Astrocyte (in vitro differentiated cells and primary cell): ENCODE measurements at places on chromosomes 6 and 20. TPM values are rescaled to one million over a fixed set of nuclear protein-coding genes. Genes with fewer than 3 reads are reported as not detected.

GRCh38 chr6:141653590-141653989 lies 479.1 kb upstream of the GJE1 start:
- no peak overlapping the region for H3K4me3 ChIP-seq
- H3K27me3 ChIP-seq: no peaks in the 10 kb centered on the region
- DNase-seq: no peak
- no peak overlapping the region for H3K27ac ChIP-seq
- H3K36me3 ChIP-seq: no peaks in the 10 kb centered on the region
- H3K4me1 ChIP-seq: no peaks in the 10 kb centered on the region

GRCh38 chr6:24193364-24193763 lies 67.3 kb downstream of the NRSN1 start:
- no peak overlapping the region for H3K27ac ChIP-seq

DNA sequence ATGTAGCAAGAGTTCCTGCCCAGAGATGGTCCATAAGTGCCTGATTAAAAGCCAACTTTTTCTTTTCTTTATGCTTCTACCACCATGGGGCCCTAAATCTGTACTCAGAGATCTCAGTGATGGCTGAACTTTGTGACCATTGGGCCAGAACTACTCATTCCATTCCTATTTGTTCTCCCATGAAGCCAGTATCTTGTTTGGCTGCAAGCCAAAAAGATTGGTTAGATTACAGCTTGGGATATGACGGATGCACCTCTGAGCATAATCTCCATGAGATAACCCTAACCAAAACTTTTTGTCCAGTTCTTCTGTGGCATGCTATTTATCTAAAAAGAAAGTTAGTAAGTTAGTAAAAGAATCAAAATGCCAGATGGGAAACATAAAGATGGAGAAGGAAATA lies 72.2 kb downstream of the PLCB4 start:
- no peak overlapping the region for H3K27ac ChIP-seq
- no peaks in the 10 kb centered on the region for H3K4me1 ChIP-seq
- H3K36me3 ChIP-seq: no peaks in the 10 kb centered on the region
- no peaks in the 10 kb centered on the region for H3K27me3 ChIP-seq
- no peak overlapping the region for H3K4me3 ChIP-seq
- peak; percentile 2 for DNase-seq

DNA sequence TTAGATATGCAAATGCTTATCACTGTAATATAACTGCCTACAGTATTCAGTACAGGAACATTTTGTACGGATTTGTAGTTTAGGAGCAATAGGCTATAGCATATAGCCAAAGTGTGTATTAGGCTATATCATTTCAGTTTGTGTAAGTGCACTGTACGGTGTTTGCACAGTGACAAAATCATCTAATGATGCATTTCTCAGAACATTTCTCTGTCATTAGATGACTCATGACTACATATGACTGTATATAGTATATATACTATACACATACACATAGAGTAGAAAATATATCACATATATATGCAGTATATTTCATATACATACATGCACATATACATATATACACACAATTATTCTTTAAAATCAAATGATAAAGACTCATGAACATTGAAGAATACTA lies 158.4 kb downstream of the PTCHD4 start:
- DNase-seq: no peak
- H3K36me3 ChIP-seq: no peaks in the 10 kb centered on the region
- no peak overlapping the region for H3K4me3 ChIP-seq
- H3K27me3 ChIP-seq: no peaks in the 10 kb centered on the region

DNA sequence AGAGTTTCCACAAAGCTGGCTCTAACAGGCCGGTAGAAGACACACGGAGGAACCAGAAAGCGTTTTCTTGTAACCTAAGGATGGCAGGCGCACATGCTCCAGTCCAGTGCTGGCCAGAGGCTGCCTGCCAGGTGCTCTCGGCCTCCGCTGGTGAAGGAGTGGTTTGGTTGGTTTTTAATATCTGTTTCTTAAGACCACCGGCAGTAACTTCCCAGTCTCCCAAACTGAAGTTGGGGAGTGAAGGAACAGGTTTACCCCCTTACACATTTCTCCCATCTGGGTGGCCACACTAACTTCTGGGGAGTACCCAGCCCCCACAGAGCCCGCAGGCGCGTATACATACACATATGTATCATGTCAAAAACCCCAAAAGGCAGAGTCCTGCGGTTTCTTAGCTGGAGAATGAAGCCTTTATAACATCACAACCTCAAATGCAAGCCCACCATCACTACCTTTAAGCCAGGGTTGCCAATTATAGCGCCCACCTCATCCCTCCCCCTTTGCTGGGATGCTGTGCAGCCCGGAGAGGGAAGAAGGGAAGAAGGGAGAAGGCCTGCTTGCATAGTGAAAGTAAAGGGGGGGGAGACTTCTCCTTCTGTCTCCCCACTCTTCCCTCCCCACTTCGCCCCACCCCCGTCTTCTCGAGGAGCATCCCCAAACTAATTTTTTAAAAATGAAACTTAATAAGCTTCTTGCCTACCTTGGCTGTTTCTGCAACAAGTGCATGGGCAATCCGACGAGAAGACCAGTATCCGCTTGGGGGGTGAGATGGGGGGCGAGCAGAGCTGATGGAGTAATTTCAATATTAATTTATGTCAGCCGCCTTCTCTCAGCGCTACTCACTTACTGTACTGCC lies 1.0 kb downstream of the TRERF1 start:
- H3K27ac ChIP-seq: peak overlapping the region; percentile 85
- H3K27me3 ChIP-seq: no peaks in the 10 kb centered on the region
- H3K36me3 ChIP-seq: no peaks in the 10 kb centered on the region

- H3K36me3 ChIP-seq: no peaks in the 10 kb centered on the region
- no peaks in the 10 kb centered on the region for H3K27me3 ChIP-seq
- H3K27ac ChIP-seq: no peak overlapping the region
- peaks cover 8% of the 10 kb centered on the region for H3K4me1 ChIP-seq
- no peak for DNase-seq
- H3K4me3 ChIP-seq: no peak overlapping the region
Measured at GRCh38 chr6:106117579-106117978, 31.4 kb downstream of the PRDM1 start.

SLC22A2 gene
- total RNA-seq: not detected in 2 replicates

EPHA7 gene
- 0.55 and 0.82 TPM in 2 replicates for total RNA-seq

- H3K27ac ChIP-seq: no peak overlapping the region
- H3K27me3 ChIP-seq: no peaks in the 10 kb centered on the region
- H3K36me3 ChIP-seq: no peaks in the 10 kb centered on the region
- no peak for DNase-seq
Measured at GRCh38 chr20:22523499-22524392, 60.6 kb downstream of the FOXA2 start.

PEX6 gene
- 22.7 and 27.1 TPM in 2 replicates for total RNA-seq

DNA sequence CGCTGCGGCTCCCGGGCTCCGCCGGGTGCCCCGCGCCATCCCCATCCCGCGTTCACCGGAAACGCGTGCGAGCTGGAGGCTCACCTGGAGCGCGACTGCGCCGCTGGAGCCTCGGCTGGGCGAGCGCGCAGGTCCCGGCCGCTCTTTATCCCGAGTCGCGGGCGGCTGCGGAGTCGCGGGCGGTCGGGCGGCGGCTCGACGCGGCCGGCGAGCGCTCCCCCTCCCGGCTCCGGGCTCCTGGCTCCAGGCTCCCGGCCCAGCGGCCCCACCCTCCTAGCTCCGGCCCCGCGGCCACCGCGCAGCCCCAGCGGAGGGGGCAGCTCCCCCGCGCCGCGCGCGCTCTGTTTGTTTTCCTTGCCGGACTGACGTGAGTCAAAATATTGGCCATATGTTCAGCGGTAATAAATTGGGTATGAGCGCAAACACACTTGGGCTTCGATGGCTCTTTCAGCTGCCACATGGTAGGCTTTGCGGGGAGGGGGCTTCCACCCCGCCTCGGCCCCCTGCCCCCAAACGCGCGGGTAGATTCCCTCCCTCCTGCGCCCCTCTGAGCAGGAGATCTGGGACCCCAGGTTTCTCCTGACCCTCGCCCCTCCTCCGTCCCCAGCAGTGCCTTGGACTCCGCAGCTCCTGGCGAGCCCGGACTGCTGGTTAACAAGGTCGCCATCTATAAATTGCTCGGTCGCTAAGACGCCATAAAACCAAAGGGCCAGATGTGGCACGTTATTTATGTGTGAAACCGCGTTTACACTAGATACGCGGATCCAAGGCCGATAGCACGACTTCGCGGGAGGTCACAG lies 8.8 kb upstream of the NKX2-2 start:
- no peak for DNase-seq
- no peak overlapping the region for H3K4me3 ChIP-seq
- H3K4me1 ChIP-seq: no peaks in the 10 kb centered on the region
- H3K36me3 ChIP-seq: no peaks in the 10 kb centered on the region

- no peak overlapping the region for H3K4me3 ChIP-seq
- no peak overlapping the region for H3K27ac ChIP-seq
- H3K27me3 ChIP-seq: peaks cover 4% of the 10 kb centered on the region
- H3K4me1 ChIP-seq: no peaks in the 10 kb centered on the region
- DNase-seq: no peak
Measured at GRCh38 chr20:44125332-44126127, 61.5 kb downstream of the JPH2 start.

PCMT1 gene
- total RNA-seq: 127 TPM in 2 replicates

DNA sequence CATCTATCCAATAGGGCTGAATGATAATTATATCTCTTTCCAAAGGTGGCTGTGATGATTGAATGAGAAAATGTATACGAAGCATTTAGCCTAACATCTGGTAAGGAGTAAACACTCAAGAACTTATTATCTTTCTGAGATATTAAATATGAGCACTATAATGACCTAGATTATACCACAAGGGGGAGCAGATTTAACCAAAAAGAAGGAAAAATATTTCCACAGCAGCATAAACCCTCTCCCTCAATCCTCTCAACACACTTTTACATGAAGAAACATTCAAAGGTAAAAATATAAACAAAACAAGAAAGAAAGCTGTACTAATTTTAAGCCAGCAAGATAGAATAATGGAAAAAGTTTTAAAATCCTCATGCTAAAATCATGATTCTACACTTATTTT lies 68.4 kb downstream of the SHPRH start:
- H3K27ac ChIP-seq: no peak overlapping the region
- no peak overlapping the region for H3K4me3 ChIP-seq
- no peaks in the 10 kb centered on the region for H3K4me1 ChIP-seq
- no peaks in the 10 kb centered on the region for H3K36me3 ChIP-seq
- DNase-seq: no peak
- H3K27me3 ChIP-seq: no peaks in the 10 kb centered on the region

IMPG1 gene
- total RNA-seq: not detected in 2 replicates

DNA sequence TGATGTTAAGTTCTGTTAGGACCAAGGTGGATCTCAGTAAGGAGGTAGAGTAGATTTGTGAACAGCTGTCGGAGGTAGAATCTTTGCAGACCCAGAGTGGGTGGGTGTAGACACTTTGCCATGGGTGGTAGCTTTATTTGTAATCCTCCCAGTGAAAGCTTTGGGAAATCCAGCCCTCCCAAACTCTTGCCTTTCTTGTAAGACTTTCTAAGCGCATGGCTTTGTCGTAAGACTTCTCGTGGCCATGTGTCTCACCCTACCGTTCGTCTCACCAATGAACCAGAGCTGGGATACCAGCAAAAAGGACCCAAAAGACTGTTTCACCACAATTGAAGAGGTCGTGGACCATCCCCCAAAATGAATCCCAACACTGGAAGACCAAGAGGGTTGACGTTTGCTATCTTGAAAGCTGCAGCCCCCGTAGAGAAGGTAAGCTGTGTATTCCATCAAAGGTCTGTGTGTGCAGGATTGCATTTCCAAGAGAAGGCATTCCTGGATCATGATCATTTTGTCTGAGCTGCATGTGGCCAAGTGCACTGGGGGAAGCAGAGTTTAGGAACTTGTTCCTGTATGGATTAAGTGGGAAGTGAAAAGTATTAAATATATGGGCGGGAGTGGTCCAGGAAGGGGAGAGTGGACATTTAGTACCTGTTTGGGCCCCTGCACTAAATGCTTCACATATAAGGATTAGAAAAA lies 5.8 kb upstream of the TMEM14A start:
- H3K27ac ChIP-seq: no peak overlapping the region
- peaks cover 6% of the 10 kb centered on the region for H3K36me3 ChIP-seq
- no peaks in the 10 kb centered on the region for H3K27me3 ChIP-seq
- peaks cover 14% of the 10 kb centered on the region for H3K4me1 ChIP-seq

HBS1L gene
- total RNA-seq: 87.8 and 90.4 TPM in 2 replicates

DNA sequence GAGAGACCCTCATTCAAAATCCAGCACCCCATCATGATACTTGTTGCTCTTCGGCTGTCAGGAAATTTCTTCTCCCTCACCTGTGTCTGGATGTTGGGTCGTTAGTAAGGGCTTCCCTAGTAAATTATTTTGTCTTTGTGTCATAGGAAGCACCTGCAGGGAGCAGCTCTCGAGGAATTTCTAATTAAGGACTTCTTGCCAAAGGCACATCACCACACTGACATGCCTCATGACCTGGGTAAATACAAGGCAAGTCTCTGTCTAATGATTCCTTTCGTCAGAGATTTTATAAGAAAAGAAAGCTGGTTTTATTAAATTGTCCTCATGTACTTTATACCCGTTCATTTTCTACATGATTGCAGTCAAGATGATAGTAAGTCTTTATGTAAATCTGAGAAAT lies at the start of gene NOX3:
TSS of gene NOX3 (minus strand) at position 74 of the 400 bp plus-strand sequence. CDS start at position 35, 39 bp downstream.
- no peaks in the 10 kb centered on the region for H3K4me1 ChIP-seq
- H3K27me3 ChIP-seq: no peaks in the 10 kb centered on the region
- DNase-seq: no peak
- no peak within 1 kb of the TSS for H3K4me3 ChIP-seq
- H3K27ac ChIP-seq: no peak within 1 kb of the TSS

DNA sequence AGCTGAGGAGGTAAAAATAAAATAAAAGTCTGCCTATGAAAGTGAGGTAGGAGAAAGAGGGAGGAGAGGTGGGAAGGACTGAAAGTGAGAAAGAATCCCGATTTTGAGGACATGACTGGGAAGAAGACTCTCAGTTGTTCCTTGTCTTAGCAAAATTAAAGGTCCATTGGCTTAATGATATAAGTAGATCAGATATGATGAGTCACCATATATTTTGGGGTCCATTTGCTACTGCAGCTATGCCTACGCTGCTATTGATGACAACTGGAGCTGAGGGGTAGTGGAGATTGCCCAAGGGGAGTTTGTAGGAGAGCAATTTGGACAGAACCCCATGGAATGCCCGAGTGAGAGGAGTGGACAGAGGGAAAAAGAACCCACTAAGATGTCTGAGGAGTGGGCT lies 15.1 kb upstream of the SLC22A3 start:
- no peak overlapping the region for H3K4me3 ChIP-seq
- H3K27ac ChIP-seq: no peak overlapping the region
- H3K27me3 ChIP-seq: no peaks in the 10 kb centered on the region
- H3K36me3 ChIP-seq: no peaks in the 10 kb centered on the region
- DNase-seq: no peak

TMEM239 gene
- total RNA-seq: not detected in 2 replicates

DNA sequence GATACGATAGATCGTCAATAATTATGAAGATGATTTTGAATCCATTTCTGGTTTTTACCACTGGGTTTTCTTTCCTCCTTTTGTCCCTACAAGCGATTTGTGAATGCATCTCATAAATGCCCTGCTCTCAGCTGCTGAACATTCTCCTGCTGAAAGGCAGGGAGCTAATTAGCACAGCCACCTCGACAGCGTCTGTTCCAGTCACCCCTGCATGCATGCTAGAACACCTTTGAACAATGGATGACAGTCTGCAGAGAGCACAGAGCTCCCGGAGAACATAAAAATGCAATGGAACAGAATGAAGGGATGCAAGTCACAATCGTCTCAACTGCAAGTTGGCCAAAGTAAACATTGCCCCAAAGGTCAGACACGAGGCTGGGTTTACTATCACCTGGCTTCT lies 105.8 kb downstream of the SLC35B3 start:
- H3K27me3 ChIP-seq: no peaks in the 10 kb centered on the region
- H3K27ac ChIP-seq: no peak overlapping the region
- no peak overlapping the region for H3K4me3 ChIP-seq
- DNase-seq: no peak

PAX1 gene
- total RNA-seq: not detected in 2 replicates
